NCI-H2227 treated with DMSO at 0.1 percent for 48 hours (cell line): ENCODE measurements at places on chromosomes 7 and 10.

DNA sequence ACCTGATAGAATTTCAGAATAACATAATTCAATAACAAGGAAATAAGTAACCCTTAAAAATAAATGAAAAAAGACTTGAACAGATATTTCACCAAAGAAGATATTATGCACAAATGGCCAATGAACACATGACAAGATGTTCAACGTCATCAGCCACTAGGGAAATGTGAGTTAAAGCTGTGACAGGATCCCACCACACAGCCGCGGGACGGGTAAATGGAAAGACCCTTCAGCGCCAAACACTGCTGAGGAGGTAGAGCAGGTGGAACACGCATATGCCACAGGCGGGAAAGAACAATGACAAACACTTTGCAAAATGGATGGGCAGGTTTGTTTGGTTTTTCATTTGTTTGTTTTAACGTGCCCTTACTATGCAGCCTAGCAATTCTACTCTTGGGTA is 86.1 kb upstream of the RNF32 start:
- DNase-seq, result no peak

- no peak for DNase-seq
Observed at GRCh38 chr7:125934539-125934938, 1004.9 kb upstream of the POT1 start.

GRCh38 chr7:81846398-81846797 is 76.6 kb upstream of the HGF start:
- DNase-seq, result no peak

- no peak for DNase-seq
Observed at GRCh38 chr10:132839061-132839460, 53.1 kb upstream of the NKX6-2 start.

GRCh38 chr7:139431459-139431858 is 52.0 kb downstream of the KLRG2 start:
- no peak for DNase-seq

GRCh38 chr10:110916554-110917346 is 2.2 kb downstream of the BBIP1 start:
- DNase-seq, result no peak

DNA sequence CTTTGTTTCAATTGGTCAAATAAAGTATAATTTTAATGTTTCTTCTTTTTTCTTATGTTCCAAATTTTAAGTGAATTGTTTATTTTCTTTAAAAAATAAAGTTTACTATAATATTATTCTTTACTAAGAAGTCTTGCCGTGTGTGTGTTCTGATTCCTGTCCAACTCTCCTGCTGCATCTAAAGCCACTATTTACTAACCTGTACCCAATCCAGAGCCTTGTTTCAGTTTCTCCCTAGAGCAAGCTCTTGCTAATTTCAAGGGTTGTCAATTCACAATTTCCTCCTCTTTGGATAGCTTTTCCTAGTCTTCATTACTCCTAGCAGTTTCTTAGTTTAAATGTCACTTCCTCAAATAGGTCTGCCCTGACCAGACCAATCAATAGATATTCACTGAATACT is 314.9 kb upstream of the SEMA3A start:
- DNase-seq, result no peak

GRCh38 chr10:3239066-3239919 is 66.7 kb upstream of the PITRM1 start:
- DNase-seq, result no peak

- no peak for DNase-seq
Observed at GRCh38 chr10:3723766-3724165, 61.2 kb downstream of the KLF6 start.

DNA sequence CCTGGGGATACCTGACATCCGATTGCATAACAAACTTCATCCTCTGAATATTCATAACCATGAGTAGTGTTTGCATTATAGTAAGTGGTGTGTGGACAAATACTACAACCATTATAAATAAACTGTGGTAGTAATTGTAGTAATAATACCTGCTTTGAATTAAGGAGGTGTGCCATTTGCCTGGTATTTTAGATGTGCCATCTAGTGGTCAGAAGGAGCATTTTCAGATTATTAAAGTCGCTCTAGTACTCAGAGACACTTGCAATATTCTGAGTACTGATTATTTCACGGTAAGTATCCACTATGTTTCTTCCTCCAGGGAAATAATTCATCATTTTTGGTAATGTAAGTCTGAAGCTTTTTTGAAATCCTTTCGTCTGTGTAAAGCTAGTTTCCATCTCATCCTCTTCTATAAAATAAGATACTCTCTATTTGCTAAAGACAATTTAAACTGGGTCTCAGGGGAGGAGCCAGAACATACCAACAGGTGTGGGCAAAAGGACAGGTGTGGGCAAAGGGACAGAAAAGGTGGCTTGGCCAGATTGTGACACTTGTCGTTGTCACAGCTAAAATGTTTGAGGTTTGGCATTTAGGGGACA is 115.3 kb upstream of the WDR11 start:
- DNase-seq, result no peak

GRCh38 chr7:89133357-89133756 is 337.8 kb upstream of the TEX47 start:
- no peak for DNase-seq

GRCh38 chr7:144452064-144452463 is 48.6 kb upstream of the NOBOX start:
- no peak for DNase-seq

GRCh38 chr7:1755783-1756625 is 85.9 kb downstream of the ELFN1 start:
- DNase-seq, result no peak

DNA sequence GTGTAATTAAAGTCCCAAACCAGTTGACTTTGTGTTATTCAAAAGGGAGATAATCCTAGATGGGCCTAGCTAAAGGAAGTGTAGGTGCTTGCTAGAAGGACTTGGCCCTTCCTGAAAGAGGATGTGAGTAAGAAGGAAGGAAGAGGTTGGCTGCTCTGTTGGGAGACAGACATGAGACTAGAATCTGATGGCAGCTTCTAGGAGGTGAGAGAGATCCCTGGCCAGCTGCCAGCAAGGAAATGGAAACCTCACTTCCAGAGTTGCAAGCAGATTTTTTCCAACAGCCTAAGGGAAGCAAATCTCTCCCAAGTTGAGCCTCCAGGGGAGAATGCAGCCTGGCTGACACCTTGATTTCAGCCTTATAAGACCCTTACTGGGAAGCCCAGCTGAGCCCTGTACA is 368.4 kb upstream of the ZMIZ1 start:
- no peak for DNase-seq

- no peak for DNase-seq
Observed at GRCh38 chr10:128981251-128981650, 485.8 kb upstream of the MGMT start.

GRCh38 chr7:122556873-122557542 is 141.9 kb downstream of the RNF133 start:
- no peak for DNase-seq

DNA sequence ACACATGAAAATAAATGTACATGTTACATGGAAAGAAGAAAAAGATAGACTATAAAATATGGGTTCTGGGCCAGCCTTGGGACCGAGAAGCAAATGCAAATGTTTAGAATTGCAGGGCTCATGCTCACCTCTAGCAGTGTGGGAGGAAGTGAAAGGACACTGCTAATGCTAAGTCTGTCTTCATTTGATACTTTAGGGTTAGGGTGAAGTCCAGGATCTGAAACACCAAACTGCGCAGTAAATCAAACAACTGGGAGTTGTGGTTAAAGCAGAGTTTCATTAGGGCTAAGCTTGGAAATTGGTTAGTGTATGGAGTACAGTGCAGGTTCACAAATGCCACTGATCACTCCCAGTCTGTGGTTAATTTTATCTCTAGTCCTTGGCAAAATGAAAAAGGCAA is 73.2 kb upstream of the PDK4 start:
- DNase-seq, result no peak

GRCh38 chr10:80579181-80579763 is 41.6 kb downstream of the SH2D4B start:
- no peak for DNase-seq

DNA sequence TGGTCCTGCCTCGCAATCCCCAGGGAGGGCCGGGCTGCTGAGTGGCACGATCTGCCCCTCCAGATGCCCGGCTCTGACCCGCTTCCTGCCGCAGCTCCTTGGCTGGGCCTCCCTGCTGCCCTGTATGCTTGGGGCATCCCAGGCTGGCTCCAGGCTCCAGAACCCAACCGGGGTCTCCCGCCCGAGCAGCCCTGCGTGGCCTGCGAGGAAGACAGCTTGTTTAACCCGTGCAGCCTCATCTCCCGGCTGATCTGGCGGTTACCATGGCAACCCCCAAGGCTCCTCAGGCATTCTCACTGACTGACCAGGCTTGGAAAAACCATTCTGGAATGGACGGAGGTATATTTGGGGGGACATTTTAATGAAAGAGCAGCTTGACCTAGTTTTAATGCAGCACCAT is 232.4 kb upstream of the MYO3A start:
- DNase-seq, result no peak

DNA sequence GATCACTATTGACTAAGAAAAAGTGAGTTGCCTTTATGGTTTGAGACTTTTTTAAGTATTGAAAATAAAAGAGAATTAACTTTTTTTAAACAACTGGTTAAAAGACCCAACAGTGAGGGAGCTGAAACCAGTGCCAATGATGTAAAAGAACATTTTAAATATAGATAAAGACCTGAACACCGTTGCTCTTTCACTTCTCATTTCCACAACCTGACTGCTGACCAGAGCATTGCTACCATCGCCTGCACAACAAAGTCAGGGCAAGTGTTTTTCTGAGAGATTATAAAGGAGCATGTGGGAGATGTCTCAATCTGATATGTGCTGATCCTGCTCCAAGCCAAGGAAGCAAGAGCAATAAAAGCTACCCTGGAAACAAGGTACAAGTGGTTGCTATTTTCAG is 34.7 kb downstream of the IMMP2L start:
- no peak for DNase-seq

DNA sequence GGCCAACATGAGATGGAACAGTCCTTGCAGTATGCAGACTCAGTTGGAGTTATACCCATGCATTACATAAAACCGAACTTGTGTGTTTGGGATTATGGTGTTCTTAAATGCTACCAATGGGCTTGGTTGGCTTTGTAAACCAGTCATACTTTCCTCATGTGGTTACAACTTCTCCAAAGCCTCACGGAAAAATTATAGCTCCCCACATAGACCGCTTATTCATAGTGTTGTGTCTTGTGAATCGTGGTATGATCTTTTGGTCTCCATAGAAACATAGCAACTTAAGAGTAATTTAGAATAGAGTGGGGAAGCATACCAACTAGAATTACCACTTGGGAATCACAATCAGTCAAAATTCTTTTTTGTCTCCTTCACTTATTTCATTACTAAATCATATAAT is 112.3 kb upstream of the FZD1 start:
- no peak for DNase-seq

- DNase-seq, result no peak
Observed at GRCh38 chr7:101241015-101241363, 3.4 kb upstream of the CLDN15 start.

DNA sequence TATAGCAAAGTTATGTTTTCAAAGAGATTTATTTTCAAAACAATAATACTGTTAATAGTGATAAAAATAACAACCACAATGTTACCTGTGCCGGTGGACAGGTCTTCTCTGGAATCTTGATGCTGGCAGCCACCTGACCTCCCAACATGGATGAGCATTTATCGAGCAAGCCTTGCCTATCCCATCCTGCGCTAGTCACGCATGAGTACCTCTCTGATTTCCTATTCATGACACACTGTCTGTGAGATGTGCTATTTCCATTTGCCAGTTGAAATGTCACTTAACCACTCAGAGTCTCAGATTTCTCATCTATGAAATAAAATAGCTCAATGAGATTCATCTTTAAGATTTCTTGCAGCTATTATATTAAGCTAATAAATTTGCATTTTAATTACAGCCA is 341.2 kb upstream of the VWC2 start:
- no peak for DNase-seq

DNA sequence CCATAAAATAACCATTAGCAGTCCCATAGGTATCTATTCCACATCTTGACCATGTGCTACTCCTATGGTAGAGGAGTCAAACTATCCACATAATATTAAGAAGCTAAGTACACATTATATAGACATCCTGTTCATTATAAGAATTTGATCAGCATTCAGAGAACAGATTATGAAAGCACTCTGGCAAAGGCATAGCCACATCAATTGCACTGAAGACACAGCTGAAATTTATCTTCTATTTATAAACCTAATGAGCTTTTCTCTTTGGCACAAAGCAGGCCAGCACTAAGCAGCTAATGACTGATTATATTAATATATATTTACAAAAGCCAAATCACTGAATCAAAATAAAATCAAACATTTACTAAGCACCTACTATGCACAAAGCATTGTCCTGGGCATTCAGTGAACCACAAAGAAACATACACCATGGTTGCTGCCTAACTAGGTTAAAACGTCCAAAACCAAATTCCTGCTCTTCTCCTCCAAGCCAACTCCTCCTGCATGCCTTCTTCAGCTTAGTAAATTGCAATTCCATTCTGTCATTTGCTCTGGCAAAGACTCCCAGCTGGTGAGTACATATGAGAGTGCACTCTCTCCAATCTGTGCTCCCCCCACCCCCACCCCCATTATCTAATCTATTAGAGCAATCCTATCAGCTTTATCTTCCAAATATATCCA is 122.6 kb upstream of the ASAH2 start:
- DNase-seq, result no peak

DNA sequence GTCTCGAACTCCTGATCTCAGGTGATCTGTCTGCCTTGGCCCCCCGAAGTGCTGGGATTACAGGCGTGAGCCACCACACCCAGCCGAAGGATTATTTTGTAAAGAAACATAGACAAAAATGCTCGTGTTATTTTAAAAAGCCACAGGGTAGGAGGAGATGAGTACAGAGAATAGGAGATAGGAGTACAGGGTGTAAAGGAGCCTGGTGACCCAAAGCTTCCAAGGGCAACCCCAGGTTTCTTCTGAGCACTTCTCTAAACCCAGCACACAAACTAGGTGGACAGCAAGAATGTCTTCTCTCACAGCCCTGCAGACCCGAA is 54.7 kb downstream of the ZNF467 start:
- DNase-seq, result no peak

- no peak for DNase-seq
Observed at GRCh38 chr7:151999424-152000090, 25.9 kb upstream of the GALNT11 start.

DNA sequence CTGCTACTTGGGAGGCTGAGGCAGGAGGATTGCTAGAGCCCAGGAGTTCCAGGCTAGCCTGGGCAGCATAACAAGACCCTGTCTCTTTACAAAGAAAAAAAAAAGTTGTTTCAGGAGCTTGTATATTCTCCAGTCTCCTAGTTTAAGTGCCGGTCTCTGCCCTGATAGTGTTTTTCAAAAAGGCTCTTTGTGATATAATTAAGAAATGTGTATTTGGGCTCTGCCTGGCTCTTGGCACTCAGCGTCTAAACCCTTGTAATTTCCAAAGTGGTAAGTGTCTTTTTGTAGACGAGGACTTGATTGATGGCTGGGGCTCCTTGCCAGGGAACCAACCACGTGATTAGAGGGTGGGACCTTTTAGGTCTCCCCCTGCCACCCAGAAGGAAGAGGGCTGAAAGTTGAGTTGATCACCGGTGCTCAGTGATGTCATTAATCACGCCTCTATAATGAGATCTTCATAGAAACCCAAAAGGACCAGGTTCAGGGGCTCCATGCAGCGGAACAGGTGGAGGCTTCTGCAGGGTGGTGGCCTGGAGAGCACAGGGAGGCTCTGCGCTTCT is 4.4 kb downstream of the EIF3B start:
- peak; percentile 84 for DNase-seq

- DNase-seq, result no peak
Observed at GRCh38 chr7:84786073-84786472, 400.8 kb downstream of the SEMA3D start.
